T-helper 17 cell (primary cell): ENCODE measurements at places on chromosomes 13 and 19.

DNA sequence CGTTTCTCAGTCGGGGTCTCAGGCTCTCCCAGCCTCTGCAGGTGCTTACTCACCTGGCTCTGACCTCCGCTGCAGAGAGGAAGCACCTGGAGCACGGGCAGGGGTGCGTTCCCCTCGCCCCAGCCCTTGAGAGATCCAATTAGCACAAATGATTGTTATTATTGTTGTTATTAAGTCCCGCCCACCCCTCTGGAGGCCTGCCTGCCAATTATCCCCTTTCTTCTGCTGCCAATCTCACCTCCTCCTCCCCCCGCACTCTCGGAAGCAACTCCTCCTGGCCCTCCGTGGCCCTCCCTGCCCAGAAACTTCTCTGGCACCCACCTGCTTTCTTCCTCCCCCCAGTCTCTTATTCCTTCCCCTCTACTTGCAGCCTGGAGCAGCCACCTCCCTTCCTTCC, 8.8 kb downstream of the ZNF787 start:
- no peaks in the 10 kb centered on the region for H3K36me3 ChIP-seq
- no peak for DNase-seq
- no peaks in the 10 kb centered on the region for H3K27me3 ChIP-seq
- peaks cover 30% of the 10 kb centered on the region for H3K4me1 ChIP-seq
- peak overlapping the region; percentile 71 for H3K4me3 ChIP-seq
- peak overlapping the region; percentile 68 for H3K27ac ChIP-seq

DNA sequence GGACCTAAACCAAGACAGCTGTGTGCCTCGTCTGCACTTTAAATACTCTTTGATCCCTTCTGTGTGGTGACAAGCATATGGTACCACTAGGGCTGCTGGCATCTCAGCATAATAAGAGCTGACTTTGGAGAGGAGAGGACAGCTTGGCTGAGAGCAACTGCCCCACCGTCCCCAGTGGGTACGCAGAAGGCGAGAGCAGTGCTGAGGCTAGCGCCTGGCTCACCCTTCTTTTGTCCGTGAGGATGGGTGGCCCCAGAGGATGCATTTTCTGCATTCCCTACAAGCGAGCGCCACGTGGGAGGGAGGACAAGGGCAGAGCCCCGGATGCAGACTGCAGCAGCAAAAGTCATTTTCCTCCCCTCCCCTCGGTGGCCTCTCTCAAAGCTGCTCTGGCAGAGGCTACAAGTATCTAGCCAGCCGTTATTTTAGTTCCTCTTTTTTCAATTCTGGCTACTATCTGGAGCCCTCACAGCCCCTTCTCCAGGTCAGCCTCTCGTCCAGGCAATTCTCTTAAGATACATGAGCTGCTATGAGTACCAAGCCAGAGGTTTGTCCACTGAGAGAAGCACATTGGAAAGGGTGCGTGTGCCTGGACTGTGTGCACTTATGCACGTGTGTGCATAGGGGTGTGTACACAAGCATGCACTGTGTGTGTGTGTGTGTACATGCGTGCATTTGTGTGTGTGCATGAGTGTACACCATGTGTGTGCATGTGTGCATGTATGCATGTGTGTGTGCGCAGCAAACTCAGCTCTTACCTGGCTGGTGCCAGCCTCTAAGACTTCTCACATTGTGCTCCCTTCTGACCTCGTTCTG, 51.3 kb downstream of the RAB20 start:
- peaks cover 42% of the 10 kb centered on the region for H3K27me3 ChIP-seq
- DNase-seq: no peak
- H3K4me3 ChIP-seq: no peak overlapping the region
- H3K27ac ChIP-seq: no peak overlapping the region

DNA sequence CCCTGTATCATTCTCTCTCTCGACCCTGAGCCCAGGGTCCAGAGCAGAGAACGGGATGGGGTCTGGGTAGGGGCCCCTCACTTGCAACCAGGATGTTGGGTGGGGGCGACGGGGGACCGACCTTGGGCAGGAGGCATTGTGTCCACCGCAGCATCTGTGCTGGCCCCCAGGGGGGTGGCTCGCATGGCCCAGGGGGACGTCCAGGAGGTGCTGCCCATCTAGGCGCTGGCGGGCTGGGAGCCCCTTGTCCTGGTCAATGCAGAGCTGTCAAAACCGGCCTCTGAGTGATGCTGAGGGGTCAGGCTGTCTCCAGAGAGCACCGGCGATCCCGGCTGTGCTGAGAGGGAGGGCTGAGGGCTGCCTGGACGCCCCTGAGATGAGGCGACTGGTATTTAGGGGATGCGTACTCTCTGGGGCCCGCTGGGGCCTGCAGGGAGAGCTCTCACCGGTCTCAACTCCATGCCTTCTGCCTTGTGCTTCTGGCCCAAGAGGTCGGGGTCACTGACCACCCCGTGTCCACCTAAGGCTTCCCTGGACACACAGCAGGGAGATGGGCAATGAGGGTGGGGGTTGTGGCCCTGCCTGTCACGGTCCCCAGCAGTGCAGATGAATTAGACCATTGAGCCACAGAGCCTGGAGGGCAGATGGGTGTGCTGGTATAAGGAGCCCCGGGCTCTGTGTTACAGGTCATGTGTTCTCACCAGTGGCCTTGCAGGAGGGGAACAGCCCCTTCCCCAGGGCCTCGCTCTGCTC, 8.6 kb downstream of the RPS9 start:
- peak overlapping the region; percentile 88 for H3K4me3 ChIP-seq
- no peak for DNase-seq
- H3K36me3 ChIP-seq: peaks cover 10% of the 10 kb centered on the region

DNA sequence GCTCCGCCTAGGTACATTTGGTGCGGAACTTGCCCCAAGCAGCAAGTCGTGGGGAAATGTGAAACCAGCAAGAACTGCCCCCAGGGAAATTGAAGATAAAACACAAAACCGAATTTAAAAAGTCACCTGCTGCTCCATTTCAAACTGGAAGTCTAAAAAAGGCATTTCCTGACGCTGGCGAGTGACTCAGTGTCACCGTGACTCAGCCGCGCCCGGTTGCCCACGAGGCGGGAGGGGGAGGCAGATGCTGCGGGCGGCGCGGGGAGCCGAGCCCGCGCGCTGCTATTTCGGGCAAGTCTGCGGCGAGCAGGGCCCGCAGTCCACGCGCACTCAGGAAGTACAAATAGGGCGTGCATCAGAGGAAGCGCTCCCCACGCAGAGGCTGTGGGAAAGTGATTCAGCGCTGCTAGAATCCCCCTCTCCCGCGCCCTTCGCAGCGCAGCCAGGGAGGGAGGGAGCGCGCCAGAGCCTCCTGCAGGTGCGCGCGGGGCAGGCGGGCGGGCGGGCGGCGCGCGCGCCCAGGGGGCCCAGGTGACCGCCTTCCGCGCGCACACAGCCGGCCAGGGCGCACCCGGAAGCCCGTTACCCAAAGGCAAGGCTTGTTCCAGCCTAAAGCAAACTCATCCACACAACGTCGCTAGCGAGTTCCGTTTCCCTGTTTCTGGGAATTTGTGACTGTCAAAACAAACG, 168.8 kb downstream of the COL4A1 start:
- H3K27ac ChIP-seq: no peak overlapping the region
- DNase-seq: no peak
- peaks cover 9% of the 10 kb centered on the region for H3K4me1 ChIP-seq
- no peaks in the 10 kb centered on the region for H3K36me3 ChIP-seq
- peaks cover 33% of the 10 kb centered on the region for H3K27me3 ChIP-seq
- H3K4me3 ChIP-seq: peak overlapping the region; percentile 85

DNA sequence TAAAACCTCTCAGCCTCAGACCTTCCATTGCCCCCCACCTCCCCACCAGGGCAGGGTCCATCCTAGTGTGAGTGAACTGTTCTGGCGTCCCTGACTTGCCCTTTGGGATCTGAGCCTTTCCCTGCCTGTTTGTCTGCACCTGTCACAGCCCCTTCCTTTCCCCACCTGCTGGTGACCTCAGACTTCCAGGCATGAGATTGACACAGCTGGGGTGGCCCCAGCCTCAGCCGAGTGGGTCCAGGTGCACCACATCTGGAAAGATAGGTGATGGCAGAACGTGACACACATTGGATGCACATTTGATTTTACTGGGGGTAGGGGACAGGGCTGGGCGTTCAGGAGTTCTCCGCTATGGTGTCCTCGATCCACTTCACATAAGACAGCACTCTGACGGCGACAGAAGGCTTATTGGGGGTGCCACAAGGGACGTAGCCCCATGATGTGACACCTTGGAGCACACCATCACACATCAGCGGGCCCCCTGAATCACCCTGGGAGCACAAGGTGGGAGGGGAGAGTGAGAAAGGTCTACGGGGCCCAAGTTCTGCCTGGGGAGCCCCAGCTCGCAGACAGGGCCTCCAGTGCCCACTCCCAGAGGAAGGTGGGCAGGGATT, 4.6 kb downstream of the KLK1 start:
- H3K27ac ChIP-seq: no peak overlapping the region
- H3K27me3 ChIP-seq: peaks cover 87% of the 10 kb centered on the region
- H3K4me1 ChIP-seq: peaks cover 25% of the 10 kb centered on the region
- DNase-seq: no peak
- peaks cover 17% of the 10 kb centered on the region for H3K36me3 ChIP-seq
